ENCODE measurements at places on chromosomes 4 and X. TPM values are rescaled to one million over a fixed set of nuclear protein-coding genes. Genes with fewer than 3 reads are reported as not detected.

Gene GRK4
- total RNA-seq: 1.7 TPM

Gene GAGE12F
- not detected for total RNA-seq

Gene CCSER1
- total RNA-seq: not detected

Gene MAGEA11
- total RNA-seq: not detected

Gene RBMXL3
- total RNA-seq: not detected

Gene GPR82
- not detected for total RNA-seq

Gene TMPRSS11B
- total RNA-seq: not detected

GRCh38 chr4:176755001-176755400 lies 37.7 kb downstream of the VEGFC start:
- no peak for DNase-seq

- no peak for DNase-seq
Observed at GRCh38 chr4:121822796-121823504, 733 bp downstream of the CCNA2 start.

GRCh38 chr4:168162604-168163003 lies 70.3 kb downstream of the ANXA10 start:
- peak; percentile 47 for DNase-seq

- DNase-seq: peak; percentile 42
Observed at GRCh38 chrX:41085878-41086626, 807 bp downstream of the USP9X start.

DNA sequence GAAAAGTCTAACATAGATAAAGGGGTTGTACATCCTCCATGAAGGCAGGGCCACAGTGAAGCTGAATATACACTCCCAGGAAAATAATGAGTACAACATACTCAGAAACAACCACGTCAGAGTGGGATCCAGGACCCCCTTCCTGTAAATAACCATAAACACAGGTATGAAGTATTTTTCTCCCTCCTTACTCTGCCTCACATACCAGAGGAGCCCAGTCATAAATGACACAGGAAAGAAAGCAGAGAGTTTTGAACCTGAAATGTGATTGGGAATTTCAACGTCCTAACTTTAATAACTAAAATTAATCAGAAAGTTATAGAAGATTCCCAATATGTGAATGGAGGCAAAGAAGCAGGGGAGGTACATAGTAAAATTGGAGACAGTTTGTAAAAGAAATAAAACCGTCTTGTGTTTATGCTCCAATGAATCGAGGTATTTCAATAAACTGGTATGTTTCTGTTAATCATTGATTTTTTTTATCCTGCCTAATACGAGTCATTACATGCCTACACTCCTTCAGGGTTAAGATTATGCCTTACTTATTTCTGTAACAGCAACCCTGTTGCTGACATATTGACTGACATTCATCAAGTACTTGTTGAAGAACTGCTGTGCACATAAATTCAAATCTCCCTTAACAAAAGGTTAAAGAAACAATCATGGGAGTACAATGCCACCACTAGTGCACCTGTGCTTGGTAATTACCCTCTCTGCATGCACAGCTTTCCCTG lies 431.3 kb downstream of the KCNIP4 start:
- DNase-seq: no peak

DNA sequence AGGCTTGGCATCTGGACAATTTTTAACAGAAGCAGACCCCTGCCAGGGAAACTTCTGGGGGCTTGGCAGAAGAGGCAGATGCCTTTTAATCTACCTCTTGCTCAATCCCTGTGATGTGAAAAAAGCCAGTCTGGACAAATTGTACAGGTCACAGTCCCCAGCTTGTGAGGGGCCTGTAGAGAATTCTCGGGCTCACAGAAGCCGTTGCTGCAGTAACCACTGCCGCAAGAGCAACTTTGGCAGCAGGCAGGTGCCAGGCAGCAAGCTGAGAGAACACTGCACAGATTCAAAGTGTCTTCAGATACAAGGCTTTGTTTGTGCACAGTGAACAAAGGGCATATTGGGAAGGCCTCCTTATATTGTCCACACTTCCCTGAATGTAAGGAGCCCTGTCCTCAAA lies 11.7 kb downstream of the GPKOW start:
- DNase-seq: no peak

DNA sequence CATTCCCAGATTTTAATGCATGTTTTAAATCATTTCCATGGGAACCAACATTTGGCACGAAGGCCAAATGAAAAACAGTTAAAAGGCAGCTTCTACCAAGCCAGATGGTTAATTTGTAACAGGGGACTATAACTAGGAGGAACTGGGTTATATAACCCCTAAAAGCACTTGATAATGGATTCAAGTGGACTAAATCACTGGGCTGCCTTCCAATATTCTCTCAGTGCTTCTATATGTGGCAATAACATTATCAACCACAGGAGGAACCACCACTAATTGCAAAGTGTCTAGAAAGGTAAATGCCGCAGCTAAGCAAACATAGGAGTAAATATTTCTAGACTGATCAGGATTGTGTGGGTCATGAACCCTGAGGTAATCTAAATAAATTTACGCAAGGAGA lies 391.5 kb downstream of the UBE2NL start:
- no peak for DNase-seq

DNA sequence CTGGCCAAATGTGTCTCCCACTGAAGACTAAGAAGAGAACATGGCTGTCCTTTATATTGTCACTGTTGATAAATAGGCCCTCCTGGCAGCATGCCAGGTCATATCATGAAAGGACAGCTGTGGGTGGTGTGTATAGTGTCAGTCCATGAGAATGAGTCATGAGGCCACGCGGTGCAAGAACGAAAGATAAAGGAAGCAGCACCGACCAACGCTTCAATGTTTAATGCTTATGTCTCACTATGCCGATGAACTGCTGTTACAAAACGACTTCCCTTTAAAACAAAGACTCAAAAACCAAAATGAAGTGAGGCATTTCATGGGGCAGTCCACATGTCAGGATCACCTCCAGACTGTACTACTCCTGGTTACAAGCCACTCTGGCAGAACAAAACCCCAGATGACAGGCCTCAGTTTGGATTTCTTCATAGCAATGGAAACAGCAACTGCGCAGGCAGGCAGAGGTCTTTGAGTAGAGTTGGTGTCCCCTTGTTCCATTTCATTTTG lies 5.2 kb upstream of the TCEANC start:
- DNase-seq: peak; percentile 89

DNA sequence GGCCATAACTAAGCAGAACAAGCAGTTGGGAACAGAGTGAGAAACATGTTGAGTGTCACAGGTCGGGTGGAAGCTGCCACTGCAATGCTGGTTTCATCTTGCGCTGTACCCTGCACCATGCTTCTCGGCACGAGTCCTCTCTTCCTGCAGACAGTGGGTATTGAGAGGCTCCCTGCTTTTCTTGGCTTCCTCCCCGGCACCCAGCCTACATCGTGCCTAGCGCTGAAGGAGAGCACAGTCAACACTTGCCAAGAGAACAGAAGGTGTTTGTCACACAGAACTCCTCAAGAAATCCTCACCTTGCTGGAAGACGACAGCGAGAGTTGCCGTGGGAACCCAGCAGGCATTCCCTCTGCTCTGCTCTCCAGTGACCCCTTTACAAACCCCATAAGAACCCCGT lies 53.6 kb downstream of the EVC2 start:
- no peak for DNase-seq

DNA sequence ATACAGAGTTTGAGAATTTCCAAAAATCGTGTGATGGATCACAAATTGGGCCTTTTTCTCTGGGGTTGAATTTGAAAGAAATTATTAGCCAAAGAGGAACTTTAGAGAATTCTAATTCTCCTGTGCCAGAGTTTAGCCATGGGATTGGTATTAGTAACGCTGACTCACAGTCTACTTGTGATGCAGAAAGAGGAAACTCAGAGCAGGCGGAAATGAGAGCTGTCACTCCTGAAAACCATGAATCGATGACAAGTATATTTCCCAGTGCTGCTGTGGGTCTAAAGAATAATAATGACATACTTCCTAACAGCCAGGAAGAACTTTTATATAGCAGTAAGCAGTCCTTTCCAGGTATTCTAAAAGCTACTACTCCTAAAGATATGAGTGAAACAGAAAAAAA lies 64.9 kb downstream of the N4BP2 start:
- DNase-seq: peak; percentile 89

- peak; percentile 33 for DNase-seq
Observed at GRCh38 chrX:50818986-50819385, 5.0 kb upstream of the SHROOM4 start.

GRCh38 chrX:55839485-55839884 lies 121.9 kb downstream of the RRAGB start:
- no peak for DNase-seq

DNA sequence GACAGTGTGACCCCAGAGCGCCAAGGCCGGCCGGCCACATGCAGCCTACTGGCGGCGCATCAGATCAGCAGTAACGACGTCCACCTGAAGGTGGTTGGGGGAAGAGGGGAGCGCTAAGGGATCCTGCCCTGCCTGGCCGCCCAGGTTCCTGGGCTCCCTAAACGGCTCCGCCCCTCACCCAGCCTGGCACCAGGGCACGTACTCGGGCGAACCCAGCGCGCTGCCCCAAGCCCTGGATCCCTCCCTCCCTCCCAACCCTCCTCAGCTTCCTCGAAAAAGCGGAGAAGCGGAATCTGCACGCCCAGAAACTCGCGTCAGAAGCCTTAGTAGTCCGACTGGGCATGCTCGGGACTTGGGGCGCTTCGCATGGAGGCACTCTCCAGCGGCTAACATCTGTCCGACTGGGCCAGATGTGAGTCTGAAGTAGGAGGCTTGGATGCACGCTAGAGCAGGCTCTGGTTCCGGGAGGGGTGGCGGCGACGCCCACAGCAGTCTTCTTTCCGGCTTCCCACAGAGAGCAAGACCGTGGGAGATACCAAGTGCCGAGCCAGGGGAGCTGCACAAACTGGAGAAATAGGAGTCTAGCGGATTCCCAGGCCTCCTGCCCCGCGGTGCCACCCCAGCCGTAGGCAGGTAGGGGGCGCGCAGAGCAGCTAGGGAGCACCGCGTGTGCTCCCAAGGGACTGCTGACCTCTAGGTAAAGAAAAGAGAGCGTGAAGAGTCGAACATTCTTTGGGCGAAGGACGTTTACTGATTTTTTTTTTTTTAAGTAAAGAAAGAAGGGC lies 114.3 kb upstream of the TEX13C start:
- no peak for DNase-seq

- no peak for DNase-seq
Observed at GRCh38 chrX:68180579-68180978, 252.7 kb downstream of the OPHN1 start.

DNA sequence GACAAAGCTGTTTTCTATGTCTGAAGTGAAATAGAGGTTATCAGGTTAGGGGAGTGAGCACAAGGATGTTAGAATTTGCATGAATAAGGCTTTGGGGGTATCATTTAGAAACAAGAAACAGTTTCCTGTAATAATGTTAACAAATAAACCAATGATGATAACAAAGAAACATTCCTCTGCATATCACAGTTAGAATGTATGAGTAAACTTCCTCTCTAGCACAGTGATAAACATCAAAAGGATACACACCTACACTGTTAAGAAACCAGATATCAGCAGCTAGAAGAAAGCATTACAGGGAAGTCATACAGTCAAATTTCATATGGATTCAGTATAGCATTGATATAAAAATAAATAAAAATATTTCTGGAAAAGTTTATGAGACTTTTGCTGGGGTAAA lies 340.0 kb upstream of the MAGEB16 start:
- DNase-seq: no peak

DNA sequence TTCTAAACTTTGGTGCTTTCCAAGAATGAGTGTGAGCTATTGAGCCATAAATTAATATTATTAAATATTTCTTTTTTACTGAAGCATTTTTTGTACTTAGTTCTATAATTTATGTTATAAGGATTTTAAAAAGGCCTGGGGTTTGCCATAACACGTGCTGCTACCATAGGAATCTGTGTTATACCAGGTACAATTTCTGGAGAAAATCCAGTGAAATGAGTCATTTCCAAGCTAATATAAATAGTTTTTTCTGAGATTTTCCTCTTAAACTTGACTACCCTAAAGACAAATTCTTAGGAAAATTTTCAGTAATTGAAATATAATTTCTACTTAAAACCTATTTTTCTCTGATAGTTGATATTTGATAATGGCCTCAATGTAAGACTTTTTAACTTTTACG lies 130.8 kb downstream of the TLL1 start:
- DNase-seq: no peak

- DNase-seq: no peak
Observed at GRCh38 chrX:40531056-40531826, 49.5 kb upstream of the ATP6AP2 start.

- DNase-seq: peak; percentile 18
Observed at GRCh38 chr4:86891762-86892635, at the start of gene C4orf36. TSS of gene C4orf36 (minus strand) at chr4:86892422. CDS start at chr4:86891520, 902 bp downstream.

GRCh38 chr4:182828360-182829025 lies 88.7 kb downstream of the DCTD start:
- DNase-seq: no peak

- no peak for DNase-seq
Observed at GRCh38 chr4:147958489-147959065, 226.7 kb downstream of the ARHGAP10 start.

- DNase-seq: no peak
Observed at GRCh38 chrX:121322159-121322558, 274.7 kb downstream of the GLUD2 start.

- no peak for DNase-seq
Observed at GRCh38 chrX:6666624-6667023, 131.7 kb upstream of the VCX3A start.

DNA sequence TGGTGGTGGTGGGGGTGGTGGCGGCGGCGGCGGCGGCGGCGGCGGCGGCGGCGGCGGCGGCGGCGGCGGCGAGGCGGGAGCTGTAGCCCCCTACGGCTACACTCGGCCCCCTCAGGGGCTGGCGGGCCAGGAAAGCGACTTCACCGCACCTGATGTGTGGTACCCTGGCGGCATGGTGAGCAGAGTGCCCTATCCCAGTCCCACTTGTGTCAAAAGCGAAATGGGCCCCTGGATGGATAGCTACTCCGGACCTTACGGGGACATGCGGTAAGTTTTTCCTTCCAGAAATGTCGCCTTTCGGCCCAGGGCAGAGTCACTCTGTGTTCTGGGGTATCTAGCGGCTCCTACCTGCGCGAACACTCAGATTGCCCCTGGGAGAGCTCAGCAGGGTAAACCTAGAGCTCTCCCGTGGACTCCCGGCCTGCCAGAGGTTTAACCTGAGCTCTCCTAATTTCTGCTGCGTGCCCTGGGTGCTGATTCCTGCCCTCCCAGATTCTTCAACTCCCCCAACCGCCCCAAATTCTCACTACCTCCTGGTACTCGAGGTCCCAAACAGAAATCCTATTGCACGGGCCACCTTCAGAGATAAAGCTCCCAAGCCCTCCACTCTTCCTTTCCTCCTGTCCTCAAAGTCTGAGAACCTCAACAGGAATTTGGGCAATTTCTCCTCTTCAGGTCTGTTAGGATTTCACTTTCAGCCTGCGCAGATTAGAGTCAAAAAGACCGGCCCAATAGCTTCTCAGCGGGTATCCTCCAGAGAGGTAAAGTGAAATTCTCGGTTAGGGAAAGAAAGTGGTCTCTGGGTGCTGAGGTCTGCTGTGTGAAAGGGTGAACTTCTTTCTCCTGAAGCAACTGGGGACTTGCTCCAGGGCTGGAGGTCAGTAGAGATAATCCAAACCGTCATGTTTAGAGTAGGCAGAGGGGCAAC lies 2.9 kb downstream of the AR start:
- DNase-seq: no peak

DNA sequence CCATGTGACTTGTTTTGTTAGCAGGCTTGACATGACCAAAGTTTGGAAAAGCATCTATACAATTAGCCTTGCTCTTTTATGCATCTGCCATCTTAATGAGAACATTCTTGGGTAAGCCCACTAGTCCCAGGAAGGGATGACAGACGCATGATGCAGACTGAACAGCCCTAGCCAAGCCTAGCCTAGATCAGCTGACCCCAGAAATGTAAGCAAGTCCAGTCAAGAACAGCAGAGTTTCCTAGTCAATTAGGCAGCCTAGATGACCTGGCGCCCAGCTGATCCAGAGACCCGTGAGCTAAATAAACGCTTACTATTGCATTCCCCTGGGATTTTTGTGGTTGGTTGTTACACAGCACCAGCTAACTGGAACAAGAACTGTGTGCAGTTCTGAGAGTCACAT lies 457.9 kb downstream of the BCOR start:
- DNase-seq: no peak

All from IMR-90 (cell line).